ENCODE measurements at places on chromosomes 13 and 19.

DNA sequence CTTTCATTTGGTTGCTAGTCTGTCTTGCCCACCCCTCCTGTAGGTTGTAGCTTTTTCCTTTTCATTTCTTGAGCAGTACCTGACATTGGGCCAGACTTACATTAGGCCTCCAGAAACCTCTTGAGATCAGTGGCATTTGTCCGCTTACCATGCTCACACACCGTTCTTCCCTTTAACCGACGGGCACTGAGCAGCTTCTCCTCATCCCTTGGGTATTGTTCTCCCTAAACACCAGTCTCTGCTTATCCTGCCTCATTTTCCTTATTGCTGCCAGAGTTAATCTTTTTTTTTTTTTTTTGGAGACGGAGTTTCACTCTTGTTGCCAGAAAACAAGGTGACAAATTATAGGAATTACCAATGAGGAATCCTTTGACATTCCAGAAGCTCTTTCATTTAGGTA, 27.2 kb upstream of the KCTD4 start:
- DNase-seq, result no peak

- no peak for DNase-seq
Observed at GRCh38 chr19:10551698-10552301, 8.1 kb downstream of the ATG4D start.

GRCh38 chr13:102729560-102730270, 34.9 kb upstream of the METTL21C start:
- no peak for DNase-seq

GRCh38 chr19:29804493-29804892, 7.3 kb upstream of the CCNE1 start:
- DNase-seq, result no peak

DNA sequence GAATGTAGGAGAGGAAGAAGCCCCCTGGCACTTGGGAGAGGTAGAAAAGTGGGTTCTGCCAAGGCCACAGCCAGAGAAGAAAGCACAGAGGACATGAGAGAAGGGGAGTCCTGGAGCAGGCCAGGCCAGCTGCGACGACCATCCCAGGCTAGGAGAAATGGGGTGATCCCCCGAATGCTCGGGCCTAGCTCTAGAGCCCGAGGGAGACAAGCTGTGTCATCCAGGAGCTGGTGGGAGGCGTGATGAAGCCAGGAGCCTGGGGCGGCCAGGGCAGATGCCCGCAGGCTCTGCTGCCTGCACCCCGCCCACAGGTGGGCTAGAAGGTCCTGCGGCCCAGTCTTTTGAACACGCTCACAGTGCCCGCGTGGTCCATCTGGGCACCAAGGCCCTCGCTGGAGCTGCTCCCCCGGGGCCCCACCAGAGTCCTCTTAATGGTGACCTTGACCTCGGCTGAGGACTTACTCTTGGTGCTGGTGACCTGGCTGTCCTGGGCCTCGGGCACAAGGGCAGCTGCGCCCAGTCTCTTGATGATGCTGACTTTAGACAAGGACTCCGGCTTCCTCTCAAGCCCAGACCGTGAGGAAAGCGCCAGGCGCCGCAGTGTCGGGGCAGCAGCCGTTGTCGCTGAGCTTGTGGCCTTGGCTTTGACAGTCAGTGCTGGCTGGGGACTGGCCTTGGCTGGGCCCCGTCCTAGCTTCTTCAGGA, 26.5 kb downstream of the C19orf47 start:
- DNase-seq, result no peak

Data from activated CD8-positive, alpha-beta memory T cell treated with anti-CD3 and anti-CD28 coated beads for 1 hour (primary cell).